ENCODE measurements at places on chromosomes 5 and 9.
A peak's percentile ranks its signal among the peaks of the same experiment; 100 is the strongest.

- DNase-seq: no peak
Observed at GRCh38 chr9:81669866-81670265, 19.5 kb downstream of the TLE1 start.

- DNase-seq: no peak
Observed at GRCh38 chr5:56412601-56413379, 179.7 kb upstream of the ANKRD55 start.

- no peak for DNase-seq
Observed at GRCh38 chr5:167147879-167148278, 1143.6 kb upstream of the WWC1 start.

DNA sequence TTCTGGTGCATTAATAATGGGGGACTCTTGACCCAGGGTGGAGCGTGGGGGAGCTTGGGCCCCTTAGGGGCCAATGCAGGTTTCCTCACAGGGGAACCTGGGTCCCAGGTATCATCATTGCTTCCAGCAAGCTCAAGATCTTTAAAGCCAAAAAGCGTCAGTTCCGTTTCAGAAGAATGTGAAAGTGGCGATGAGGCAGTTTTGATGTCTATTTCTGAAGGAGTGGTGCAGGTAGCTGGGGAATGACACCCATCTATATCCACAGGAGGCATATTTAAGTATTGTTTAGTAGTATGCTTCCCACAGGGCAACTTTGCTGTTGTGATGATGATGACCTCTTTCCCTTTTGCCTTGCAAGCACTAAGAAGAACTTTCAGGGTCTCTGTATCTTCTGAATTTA is 10.8 kb downstream of the ANKRD34B start:
- no peak for DNase-seq

- DNase-seq: no peak
Observed at GRCh38 chr5:176901260-176902101, 2.3 kb upstream of the HK3 start.

DNA sequence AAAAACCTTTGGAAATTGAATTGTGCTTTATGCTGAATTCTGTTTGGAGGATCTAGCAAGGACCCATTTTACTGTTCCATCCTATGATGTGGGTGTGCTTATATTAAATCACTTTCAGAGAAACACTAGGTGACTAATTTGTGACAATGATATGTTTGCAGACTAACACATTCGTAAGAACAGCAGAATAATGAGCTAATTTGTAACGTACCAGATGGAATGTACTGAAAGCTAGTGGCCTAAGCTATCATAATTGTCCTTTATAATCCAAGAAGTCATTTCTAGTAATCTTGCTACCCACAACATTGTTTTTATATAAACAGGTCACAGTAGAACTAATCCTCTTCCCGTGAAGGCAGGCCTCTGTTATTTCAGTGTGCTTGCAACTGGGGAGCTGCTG is 292.5 kb downstream of the PDE4D start:
- no peak for DNase-seq

- DNase-seq: no peak
Observed at GRCh38 chr5:39498278-39498952, 73.6 kb upstream of the DAB2 start.

GRCh38 chr5:131776450-131776849 is 20.4 kb downstream of the FNIP1 start:
- DNase-seq: no peak

DNA sequence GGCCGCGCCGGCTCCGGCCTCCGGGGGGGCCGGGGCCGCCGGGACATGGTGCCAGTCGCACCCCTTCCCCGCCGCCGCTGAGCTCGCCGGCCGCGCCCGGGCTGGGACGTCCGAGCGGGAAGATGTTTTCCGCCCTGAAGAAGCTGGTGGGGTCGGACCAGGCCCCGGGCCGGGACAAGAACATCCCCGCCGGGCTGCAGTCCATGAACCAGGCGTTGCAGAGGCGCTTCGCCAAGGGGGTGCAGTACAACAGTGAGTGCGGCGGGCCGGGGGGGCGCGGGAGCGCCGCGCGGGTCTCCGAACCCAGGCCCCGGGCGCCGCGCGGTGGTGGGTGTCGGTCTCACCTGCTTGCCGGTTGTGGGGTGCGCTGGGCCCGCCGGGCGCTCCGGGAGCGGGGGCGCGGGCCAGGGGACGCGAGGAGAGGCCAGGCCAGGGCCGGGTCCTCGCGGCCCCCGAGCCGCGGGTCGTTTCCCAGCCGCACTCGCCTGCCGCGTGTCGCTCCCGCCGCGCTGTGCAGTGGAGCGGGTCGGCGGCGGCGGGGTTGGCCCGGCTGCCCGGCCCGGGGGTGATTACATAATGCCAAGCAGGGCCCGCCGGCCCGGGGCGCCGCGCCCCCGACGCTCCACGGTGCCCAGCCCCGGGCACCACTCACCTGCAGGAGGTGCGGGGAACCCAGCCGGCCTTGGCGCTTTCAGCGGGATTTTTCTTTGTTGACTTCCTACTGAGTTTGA is 492 bp downstream of the RABL6 start:
- DNase-seq: peak; percentile 17

GRCh38 chr5:35651002-35651756 is 33.5 kb downstream of the SPEF2 start:
- peak; percentile 25 for DNase-seq

DNA sequence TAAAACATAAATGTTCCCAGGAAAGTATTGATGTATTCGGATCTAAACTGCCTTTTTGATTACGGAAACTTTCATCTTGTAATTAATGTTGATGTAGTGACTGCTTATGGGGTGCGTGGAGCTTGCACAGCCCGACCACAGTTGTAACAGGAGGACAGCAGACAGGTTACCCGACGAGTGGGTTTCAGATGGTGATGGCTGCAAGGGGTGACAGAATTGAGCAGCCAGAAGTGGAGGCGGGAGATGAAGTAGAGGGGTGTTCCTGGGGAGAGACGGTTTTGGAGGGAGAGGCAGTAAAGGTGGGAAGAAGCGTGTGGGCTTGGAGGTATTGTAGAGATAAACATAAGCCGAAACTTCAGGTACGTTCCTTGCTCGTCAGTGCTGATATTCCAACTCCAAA is 5.8 kb downstream of the CEP72 start:
- no peak for DNase-seq

- no peak for DNase-seq
Observed at GRCh38 chr5:123036391-123037103, at the start of gene PPIC. PPIC (minus strand) TSS chr5:123036725; CDS start chr5:123036625, 100 bp downstream.

GRCh38 chr5:77167695-77168121 is 42.8 kb upstream of the PDE8B start:
- no peak for DNase-seq

- no peak for DNase-seq
Observed at GRCh38 chr5:52013523-52013922, 630.3 kb downstream of the ISL1 start.

GRCh38 chr5:82917584-82917983 is 159.6 kb downstream of the TMEM167A start:
- no peak for DNase-seq

DNA sequence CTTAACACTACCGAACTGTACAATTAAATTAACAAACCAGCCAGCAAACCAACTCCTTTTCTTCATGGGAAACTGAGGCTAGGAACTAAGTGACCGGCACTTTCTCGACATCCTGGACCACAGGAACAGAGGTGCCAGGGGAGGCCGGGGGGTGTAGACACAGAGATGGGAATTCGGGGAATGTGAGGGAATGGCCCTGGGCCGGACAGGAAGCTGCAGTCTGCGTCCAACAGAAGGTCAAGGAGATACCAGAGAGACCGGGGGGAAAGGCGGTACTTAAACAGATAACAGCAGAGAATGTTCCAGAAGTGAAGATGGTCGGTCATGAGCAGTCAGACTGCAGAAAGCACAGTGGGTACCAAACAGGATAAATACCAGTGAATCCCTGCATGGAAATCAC is 40.3 kb downstream of the DBH start:
- no peak for DNase-seq

DNA sequence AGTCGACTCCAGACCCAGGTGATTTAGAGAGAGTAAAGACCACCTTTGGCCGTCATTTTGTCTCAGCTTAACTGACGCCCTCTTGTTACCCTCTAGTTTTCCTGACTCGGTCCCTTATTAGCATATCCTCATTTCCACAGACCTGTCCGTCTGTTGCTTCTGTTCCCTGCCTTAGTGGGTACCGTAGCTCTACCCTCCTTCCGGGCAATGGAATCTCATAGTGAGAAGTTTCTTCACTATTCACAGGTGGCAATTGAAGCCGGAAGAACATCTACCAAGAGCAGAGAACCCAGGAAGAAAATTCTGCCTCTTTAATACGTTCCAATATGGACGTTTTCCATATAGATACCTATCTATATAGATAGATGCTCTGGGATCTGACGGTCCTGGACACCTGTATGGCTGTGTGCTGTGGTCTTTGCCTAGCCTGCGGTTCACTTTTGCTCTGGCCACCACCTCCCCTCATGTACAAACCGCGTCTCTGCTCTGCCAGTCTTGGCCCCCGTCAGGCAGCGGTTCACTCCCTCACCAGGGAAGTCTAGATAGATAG is 652 bp upstream of the TMEM161B start:
- DNase-seq: no peak

DNA sequence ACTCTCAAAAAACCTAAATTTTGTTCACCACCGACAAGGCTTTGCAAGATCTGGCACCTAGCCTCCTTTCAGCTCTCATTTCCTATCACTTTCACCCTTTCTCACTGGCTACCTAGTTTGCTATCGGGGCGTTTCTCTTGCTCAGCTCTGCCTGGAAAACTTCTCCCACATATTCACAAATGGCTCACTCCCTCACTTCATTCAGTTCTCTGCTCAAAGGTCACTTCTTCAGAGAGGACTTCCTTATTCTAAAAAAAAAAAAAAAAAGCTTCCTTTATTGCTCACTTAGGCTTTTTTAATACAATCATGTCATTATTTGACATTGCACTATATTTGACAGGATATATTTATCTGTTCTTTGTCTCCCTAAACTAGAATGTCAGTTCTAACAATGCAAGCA is 2.1 kb upstream of the SLC25A46 start:
- DNase-seq: no peak

DNA sequence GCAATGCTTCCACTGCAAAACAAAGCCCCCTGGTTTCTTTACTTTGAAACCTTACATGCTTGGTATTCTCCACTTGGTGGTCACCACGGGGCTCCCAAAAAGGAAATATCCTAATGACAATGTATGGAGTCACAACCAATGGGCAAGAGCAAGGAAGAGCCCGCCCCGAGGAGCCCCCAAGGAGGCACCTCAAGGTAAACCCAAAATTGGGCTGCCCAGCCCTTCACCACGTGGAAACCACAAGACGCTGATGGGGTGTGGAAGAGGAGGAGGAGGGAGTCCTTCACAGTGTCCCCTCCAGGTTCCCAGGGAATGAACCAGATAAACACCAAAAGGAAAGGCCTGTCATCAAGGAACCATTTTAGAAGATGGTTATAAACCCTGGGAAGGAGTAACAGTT is 3.8 kb downstream of the ROR2 start:
- DNase-seq: no peak

DNA sequence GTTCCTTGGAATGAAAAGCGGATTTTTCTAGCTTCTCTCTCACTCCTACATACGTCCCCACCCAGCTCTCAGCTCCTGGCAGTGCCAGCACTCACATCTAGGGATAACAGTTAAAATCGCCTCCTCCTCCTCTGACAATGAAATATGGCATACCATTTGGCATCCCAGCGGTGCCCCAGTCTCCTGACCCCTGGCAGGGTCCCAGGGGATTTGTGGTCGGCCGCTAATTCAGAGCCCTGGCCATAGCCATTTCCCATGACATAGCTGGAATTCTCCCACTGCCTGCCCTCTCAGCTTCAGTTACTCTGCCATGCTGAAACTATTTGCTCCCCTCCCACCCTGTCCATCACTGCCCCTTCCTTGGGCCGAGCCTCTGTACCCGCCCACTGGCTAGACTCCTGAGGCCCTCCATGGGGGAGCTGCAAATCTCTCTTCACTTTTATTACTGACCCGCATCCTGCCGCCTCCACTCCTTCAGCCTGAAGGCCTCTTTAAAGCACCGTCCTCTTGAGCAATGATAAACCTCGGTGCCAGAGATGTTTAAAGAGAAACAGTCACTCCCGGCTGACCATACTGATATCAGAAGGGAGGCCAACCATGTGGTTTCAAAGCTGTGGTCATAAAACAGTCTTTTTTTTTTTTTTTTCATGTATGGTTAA is 139.8 kb downstream of the SLIT3 start:
- DNase-seq: no peak

GRCh38 chr9:112180387-112180881 is 5.3 kb upstream of the SUSD1 start:
- DNase-seq: no peak

- no peak for DNase-seq
Observed at GRCh38 chr9:134670042-134670525, 28.5 kb downstream of the COL5A1 start.

DNA sequence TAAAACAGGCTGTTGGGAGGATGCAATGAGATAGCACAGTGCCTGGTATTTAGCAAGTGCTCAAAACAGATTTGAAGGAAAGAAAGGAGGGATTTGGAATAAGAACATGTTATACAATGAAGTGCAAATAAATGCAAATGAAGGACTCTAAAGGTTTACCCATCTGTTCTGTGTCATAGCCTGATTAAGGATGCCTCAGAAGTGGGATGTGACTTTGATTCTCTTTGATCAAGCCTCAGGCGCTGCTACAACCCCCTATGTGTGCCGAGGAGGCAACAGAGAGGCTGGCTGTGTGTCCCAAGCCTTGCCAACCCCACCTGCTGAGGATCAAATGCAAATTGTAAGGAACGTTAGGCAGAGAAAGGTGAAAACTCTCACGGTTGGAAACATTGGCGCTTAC is 27.2 kb downstream of the GGTA1 start:
- DNase-seq: no peak

GRCh38 chr5:101720033-101720432 is 576.1 kb downstream of the SLCO4C1 start:
- DNase-seq: no peak

DNA sequence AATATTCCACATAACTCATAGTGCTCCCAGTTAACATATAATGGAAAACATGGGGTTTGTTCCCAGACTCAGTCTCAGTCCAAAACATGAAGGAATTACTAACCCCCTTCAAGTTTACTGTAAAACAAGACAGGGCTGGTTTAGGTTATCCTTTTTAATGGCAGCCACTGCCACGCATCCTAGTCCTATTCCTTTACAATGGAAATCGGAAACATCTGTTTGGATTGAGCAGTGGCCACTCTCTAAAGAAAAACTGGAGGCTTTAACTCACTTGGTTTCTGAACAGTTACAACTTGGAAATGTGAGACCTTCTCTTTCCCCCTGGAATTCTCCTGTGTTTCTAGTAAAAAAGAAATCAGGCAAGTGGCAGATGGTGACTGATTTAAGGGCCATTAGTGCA is 609.9 kb upstream of the ACO1 start:
- DNase-seq: no peak

DNA sequence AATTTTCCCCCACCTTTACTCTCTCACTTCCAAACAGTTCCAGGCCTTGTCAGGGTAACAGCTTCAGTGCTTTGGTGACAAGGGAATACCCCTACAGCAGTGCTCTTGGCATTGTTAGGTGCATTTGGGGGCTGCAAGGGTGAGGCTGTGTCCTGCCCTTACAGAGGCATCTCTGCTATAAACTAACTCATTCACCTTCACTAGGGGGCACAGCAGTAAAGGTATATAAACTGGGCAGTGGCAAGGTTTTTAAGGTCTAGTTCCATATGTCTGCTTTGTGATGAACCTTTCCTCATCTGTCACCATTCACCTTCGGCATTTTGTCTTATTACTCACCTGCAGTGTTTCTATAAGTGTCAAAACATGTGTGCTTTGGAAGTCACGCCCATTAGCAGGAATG is 79.1 kb upstream of the GPR151 start:
- DNase-seq: no peak

Measured in stimulated activated CD8-positive, alpha-beta memory T cell treated with anti-CD3 and anti-CD28 coated beads, Interleukin-4, amount 100 ng/mL, for 1 hour (primary cell).